NCI-H2029 treated with DMSO at 0.1 percent for 48 hours (cell line): ENCODE measurements at places on chromosomes 3 and 15.

- no peak for DNase-seq
Observed at GRCh38 chr3:62655691-62656063, 219.5 kb downstream of the CADPS start.

GRCh38 chr3:195007151-195007550 lies 263.8 kb downstream of the XXYLT1 start:
- DNase-seq, result no peak

DNA sequence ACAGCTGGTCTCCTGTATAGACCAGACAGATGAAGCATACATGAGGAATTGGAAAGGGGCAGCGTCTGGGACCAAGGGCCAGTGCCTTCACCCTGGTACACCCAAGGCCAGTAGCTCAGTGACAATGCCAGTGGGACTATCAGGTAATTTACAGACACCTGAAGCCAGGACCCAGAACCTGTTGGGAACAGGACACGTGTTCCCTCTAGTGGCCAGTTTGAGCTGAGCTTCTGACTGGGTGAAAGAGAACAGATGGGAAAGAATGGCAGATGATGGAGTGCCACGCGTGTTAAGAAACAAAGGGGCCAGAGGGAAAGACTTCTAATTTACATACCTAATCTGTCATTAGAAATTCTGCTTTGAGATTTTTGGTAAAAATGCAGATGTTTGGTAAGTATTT lies 5.1 kb upstream of the SLC25A38 start:
- no peak for DNase-seq

DNA sequence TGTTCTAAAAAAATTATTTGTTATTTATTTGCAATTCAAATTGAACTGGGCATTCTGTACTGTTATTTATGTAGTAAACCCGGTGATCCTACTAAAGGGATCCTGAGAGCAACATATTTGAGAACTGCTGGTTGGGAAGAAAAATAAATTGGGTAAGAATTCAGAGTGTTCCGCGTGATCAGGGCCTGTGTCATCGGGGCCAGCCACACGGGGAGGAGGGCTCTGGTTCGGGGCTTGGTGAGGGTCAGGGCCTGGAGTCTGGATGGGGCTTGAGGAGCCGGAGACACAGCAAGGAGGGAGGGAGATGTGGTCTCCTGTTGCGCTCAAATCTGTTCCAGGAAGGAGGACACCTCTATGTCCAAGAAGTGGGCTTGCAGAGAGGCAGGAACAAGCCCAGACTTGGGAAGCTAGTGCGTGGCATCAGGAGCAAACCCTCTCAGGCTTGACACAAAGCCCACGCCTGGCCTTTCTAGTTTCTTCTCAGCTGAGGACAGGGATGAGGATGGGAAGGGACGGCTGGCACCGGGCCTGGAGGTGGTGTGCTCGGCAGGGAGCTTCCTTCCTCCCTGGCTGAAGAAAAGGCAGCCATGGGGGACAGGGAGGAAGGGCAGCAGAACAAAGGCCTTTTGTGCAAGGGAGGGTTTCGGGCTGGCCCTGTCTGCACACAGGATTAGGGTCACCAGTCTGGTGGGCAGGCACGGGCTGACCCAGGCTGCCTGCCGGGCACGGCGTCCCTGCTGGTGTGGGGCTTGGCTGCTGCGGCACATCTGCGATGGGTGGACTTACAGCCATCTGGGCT lies 22.9 kb upstream of the FBLN2 start:
- DNase-seq, result no peak

GRCh38 chr3:189375532-189375931 lies 203.8 kb downstream of the TPRG1 start:
- DNase-seq, result no peak
